Anterior cingulate cortex (tissue), 58 donors: ENCODE measurements at places on chromosomes 13 and 19.

- no peak for DNase-seq
Observed at GRCh38 chr19:13951043-13951442, 1.3 kb upstream of the DCAF15 start.

- no peak for DNase-seq
Observed at GRCh38 chr13:114145722-114146121, 13.3 kb upstream of the RASA3 start.

DNA sequence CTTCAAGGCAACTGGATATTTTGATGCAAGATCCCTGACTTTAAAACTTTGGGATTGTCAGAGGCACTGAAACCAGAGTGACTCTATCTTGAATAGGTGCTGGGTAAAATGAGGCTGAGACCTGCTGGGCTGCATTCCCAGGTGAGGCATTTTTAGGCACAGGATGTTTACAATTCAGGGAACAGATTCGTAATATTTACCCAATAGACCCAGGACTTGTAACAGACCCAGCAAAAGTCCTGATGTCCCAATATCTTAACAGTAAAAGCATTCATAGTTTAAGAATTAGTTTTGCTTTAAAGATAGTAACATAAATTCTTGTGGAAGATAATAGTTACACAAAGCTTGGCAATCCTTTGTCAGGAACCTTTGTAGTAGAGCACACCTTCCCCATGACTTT lies 166.2 kb downstream of the FGF14 start:
- DNase-seq = no peak

- DNase-seq = no peak
Observed at GRCh38 chr19:56189785-56190184, 7.8 kb downstream of the ZSCAN5B start.

GRCh38 chr13:101523154-101524131 lies 71.0 kb downstream of the ITGBL1 start:
- DNase-seq = peak; percentile 6

- no peak for DNase-seq
Observed at GRCh38 chr13:59603646-59604045, 560.1 kb downstream of the DIAPH3 start.

GRCh38 chr13:29532821-29533220 lies 62.7 kb downstream of the SLC7A1 start:
- no peak for DNase-seq

DNA sequence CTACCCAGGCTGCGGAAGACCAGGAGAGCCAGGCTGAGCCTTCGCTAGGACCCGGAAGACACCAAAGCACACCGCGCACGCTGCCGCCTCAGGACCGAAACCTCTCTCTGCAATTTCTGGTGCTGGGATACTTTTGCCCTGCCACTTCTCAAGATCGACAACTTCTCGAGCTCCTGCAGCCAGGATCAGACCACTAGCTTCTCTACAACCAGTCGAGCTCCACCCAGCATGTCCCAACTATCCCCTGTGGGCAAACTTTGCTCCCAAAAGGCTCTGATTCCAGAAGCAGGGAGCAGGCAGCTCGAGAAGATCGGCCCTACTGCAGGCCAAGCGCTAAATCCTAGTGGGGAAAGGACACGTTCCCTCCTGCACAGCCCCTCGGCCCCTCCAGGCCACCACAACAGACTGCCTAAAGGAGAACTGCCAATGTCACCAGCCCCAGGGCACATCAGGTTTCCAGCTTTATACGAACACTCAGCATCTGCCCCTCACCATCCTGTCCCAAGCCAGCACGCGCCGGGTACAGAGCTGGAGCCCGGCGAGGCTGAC lies 979 bp downstream of the AKAP8 start:
- DNase-seq = peak; percentile 28

GRCh38 chr13:27461940-27462584 lies 11.7 kb upstream of the MTIF3 start:
- DNase-seq = no peak
